ENCODE measurements at places on chromosomes 6 and 20. TPM values are rescaled to one million over a fixed set of nuclear protein-coding genes. Genes with fewer than 3 reads are reported as not detected.

DNA sequence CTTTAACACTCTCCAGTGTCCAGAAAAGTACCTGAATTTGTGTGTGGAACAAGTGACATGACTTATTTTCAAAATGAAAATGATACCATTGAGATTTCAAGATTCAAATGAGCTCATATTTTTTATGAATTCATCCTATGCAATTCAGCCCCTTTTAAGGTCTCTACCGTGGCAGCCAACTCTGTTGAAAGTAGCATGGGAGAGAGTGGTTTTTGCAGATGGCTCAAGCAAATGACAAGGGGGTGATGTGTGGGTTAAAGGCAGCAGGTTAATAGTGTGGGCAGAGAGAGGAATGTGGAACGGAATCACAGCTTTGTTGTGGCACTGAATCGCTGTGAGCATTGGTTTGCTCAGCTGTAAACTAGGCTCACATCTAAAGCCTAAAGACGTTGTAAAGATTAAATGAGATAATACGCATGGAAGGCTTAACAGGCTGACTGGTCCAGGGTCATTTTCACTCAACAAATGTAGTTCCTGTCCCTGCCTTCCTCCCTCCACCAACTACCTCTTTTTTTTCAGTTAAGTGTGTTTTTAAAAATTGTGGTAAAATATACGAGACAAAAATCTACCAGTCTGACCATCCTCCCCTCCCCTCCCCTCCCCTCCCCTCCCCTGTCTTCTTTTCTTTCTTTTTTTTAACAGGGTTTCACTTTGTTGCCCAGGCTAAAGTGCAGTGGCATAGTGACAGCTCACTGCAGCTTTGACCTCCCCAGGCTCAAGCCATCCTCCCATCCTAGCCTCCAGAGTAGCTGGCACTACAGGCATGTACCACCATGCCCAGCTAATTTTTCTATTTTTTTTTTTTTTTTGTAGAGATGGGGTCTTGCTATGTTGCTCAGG is 114.7 kb upstream of the ZNF217 start:
- peak; percentile 16 for DNase-seq

- DNase-seq, result no peak
These were observed 131.4 kb upstream of the EPHA7 start for GRCh38 chr6:93550551-93551276.

DNA sequence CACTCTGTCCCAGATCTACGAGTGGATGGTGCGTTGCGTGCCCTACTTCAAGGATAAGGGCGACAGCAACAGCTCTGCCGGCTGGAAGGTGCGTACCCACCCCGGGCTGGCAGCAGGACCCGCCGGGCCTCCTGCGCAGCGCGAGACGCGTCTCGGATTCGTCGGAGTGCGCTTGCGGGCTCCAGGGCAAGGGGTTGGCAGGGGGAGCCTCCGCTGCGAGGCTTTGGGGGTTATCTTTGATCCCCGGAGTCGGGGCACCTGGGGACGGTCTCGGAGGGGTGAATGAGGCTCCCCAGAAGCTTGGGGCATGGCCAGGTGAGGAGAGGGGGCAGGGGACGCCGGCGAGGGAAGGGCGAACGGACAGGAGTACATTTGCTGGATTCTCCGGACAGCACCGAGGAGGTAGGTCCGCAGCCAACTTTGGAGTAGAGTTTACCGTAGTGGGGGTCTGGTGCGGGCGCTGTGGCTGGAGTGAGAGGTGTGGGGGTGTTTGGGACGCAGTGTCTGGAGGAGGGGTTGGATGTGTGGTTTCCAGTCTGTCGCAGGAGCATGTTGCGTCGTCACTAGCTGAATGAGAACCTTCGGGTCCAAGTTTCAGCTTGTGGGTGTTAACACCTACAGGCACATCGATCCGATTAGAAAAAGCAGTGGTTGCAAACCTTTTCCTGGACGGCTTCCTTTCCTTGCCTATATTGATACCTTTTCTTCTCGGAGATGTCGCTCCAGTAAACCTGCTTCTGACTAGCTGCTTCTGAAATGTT is 1.2 kb downstream of the FOXO3 start:
- DNase-seq, result peak; percentile 60

OVOL2 gene
- 0.62 TPM for total RNA-seq

TAGAP gene
- not detected for total RNA-seq

PTPRK gene
- 30.9 TPM for total RNA-seq

DNA sequence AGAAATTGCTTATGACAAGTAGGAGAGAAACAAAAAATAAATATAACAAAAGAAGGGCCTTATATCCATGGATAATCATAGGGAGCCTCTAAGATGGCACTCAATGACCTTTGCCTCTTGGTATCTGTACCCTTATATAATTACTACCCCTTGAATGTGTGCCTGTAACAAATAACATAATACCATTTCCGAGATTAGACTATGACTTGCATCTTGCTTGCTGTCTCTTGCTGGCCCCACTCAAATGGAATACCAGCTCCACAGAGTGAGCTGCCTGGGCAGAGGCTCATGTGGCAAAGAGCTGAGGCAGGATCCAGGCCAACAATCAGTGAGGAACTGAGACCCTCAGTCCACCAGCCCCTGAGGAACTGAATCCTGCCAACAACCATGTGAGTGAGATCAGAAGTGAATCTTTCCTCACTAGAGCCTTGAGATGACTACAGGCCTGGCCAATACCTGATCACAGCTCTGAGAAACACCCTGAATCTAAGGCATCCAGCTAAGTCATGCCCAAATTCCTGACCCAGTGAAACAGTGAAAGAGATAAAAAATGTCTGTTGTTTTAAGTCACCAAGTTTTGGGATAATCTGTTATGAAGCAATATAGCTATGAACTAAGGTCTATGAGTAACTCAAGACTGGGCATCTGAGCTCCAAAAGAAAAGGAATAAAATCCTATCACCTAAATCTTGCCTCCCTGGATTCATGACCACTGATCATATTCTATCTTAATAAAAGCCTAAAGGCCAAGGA is 5.5 kb downstream of the KATNA1 start:
- no peak for DNase-seq

GRCh38 chr6:87333591-87334181 is 4.6 kb upstream of the GJB7 start:
- no peak for DNase-seq

DNA sequence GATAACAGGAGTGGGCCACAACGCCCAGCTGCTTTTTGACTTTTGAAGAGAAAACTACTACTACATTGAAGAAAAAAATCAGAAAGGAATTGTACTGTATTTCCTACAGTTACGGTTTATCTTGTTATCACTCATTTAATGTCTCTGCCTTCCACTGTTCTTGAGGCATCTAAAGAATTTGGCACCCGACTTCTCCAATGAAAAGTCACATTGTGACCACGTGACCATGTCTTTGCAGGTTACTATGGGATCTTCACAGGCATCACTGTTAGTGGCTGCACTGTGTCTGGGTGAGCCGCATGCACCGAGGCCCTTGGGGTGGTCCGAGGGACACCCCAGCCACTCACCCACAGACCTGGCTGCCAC is 26.8 kb downstream of the RRBP1 start:
- no peak for DNase-seq

DNA sequence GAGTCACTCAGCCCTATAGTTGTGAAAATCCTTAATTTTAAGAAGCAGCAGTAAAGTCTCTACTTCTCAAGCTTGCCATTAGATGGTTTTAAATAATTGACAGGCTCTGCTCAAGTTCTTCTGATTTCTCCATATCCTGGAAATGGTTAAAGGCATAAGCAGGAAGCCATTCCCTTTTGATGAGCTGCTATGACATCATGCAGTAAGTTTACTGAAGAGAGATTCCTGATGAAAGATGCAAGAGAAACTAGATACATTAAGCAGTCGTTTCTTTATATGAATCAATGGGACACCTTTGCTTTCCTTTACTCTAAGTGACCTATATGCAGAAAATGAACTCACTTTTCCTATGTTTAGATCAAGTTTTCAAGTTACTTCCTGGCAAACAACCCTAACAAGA is 9.8 kb downstream of the POPDC3 start:
- no peak for DNase-seq

PLAGL2 gene
- total RNA-seq, result 21.2 TPM

GRCh38 chr6:155341130-155341828 is 27.0 kb upstream of the TFB1M start:
- DNase-seq, result no peak

GRCh38 chr6:156427345-156427744 is 349.8 kb upstream of the ARID1B start:
- no peak for DNase-seq

GRCh38 chr6:168988801-168989200 is 264.8 kb downstream of the THBS2 start:
- no peak for DNase-seq

HRH3 gene
- 1.7 TPM for total RNA-seq

METTL24 gene
- 4.5 TPM for total RNA-seq

NNAT gene
- not detected for total RNA-seq

DNA sequence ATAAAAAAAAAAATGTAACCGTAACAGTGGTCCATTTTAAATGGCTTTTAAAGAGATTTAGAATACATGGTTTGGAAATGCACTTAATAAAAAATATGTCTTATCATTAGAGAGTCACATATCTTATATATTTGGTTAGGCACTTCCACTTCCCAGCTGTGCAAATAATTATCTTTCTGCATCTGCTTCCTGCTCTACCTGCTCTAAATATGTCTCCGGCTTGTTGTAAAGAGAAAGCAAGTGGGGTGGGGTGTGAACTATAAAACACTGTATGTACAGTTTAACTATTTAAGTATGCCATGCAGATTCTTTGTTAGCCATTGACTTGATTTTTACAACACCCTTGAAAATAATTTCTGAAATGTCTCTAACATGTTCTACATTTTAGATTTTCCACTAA is 106.3 kb downstream of the NKAIN2 start:
- no peak for DNase-seq
